ENCODE measurements at places on chromosomes 2 and 18. TPM values are rescaled to one million over a fixed set of nuclear protein-coding genes. Genes with fewer than 3 reads are reported as not detected.

Gene TUBA4B
- not detected for total RNA-seq

Gene RMND5A
- total RNA-seq = 16.9 TPM

Gene PROM2
- 0.32 TPM for total RNA-seq

Gene CYS1
- total RNA-seq = 8.3 TPM

Gene BBS5
- 9.0 TPM for total RNA-seq

Gene CHRNG
- total RNA-seq = not detected

Gene SERPINB2
- total RNA-seq = not detected

Gene ALKAL2
- total RNA-seq = 0.22 TPM

Gene BOK
- 24.3 TPM for total RNA-seq

Gene DUSP19
- total RNA-seq = 3.5 TPM

Gene POTEJ
- not detected for total RNA-seq

Gene WDFY1
- total RNA-seq = 225 TPM

Gene LOXHD1
- total RNA-seq = not detected

Gene REEP1
- total RNA-seq = 0.52 TPM

Gene VAMP8
- 9.9 TPM for total RNA-seq

Gene ADCYAP1
- not detected for total RNA-seq

Gene COLEC11
- not detected for total RNA-seq

Gene ANO7
- 1.2 TPM for total RNA-seq

Gene NETO1
- not detected for total RNA-seq

Gene ZNF514
- 15.8 TPM for total RNA-seq

Gene NEB
- total RNA-seq = 0.78 TPM

Gene SP140
- total RNA-seq = 0.26 TPM

Gene OTOS
- total RNA-seq = not detected

Gene REG3G
- total RNA-seq = not detected

Gene TANC1
- 31.6 TPM for total RNA-seq

Gene SERPINB4
- total RNA-seq = not detected

Gene FN1
- total RNA-seq = 3,432 TPM

Gene ELOA2
- total RNA-seq = not detected

Gene XPO1
- total RNA-seq = 172 TPM

Gene CMPK2
- total RNA-seq = 1.8 TPM

Gene DPYSL5
- not detected for total RNA-seq

Gene AQP4
- total RNA-seq = not detected

Gene ALLC
- not detected for total RNA-seq

Gene TWIST2
- 9.2 TPM for total RNA-seq

Gene PROC
- total RNA-seq = not detected
